ENCODE measurements at places on chromosomes 3 and 15.

DNA sequence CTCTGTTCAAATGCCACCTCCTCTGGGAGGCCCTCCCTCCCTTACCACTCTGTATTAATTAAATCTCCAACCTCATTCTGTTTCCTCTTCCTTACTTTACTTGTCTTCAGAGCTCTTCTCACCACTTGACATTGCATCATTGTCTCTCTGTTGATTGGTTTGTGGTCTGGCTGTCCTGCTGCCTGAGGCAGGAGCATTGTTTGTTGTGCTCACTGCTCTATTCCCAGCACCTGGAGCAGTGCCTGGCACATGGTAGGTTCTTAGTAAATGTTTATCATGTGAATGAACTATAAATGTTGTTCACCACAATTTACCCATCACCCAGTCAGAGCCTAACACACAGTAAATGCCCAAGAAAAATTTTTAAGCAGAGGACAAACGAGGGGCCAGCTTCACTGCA is 6.7 kb upstream of the BFSP2 start:
- DNase-seq: no peak

- DNase-seq: no peak
Observed at GRCh38 chr15:80739919-80740318, 39.3 kb upstream of the CEMIP start.

GRCh38 chr15:60966316-60966715 is 262.8 kb downstream of the RORA start:
- no peak for DNase-seq

DNA sequence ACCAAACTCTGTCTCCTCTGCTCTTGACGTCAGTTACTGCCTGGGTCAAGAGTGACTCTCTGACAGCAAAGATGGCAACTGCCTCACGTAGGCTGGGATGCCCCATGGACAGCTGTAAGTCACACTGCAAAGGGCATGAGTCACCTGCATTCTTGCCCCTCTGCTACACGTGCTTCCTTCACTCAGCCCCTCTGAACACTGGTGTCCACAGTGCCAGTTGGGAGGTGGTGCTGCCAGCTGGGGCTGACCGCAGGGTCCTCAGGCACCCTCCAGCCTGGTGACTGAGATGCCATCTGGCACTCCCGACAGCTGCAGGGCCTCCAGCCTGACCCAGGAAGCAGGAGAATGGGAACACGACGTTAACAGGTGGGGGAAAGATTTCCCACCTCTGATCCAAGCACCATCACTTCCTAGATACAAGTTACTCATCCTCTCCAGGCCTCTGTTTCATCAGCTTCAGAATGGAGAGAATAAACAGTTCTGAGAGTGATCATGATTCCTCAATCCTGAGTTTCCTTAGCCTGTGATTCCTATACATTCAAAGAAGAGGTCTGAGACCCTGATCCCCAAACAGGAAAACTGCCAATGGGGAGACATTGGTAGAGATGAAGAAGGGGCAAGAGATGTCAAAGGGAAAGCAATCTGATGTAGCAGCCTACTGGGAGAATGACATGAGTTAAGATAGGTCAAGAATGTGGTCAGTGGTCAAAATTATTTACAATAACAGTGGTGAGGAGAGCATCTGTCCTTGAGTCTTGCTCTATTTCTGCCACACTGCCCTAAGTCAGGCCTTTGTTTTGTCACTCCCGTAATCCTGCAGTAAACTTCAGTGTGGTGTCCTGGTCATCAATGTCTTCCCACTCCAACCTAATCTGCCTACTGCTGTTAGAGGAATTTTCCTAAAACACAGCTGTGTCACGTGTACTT is 86.1 kb upstream of the BCL6 start:
- DNase-seq: no peak

DNA sequence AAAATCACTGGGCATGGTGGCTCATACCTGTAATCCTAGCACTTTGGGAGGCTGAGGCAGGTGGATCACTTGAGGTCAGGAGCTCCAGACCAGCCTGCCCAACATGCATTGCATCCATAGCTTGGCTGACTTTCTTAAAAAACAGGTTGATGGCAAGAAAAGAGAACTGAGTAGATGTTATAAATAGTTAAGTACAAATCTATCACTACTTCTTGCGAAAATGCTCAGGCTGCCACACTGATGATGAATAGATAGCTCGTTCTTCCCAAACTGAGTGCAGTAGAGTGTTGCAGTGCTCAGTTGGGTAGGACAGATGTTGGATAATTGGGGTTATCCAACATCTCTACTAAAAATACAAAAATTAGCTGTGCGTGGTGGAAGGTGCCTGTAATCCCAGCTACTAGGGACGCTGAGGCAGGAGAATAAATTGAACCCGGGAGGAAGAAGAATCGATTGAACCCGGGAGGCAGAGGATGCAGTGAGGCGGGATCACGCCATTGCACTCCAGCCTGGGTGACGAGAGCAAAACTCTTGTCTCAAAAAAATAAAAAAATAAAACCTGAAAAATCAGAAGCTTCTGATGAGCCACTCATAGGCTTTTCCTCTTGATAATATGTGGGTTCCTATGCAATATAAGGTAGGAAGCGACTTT is 1.2 kb downstream of the BTLA start:
- no peak for DNase-seq

- no peak for DNase-seq
Observed at GRCh38 chr3:139770577-139770976, 92.8 kb upstream of the NMNAT3 start.

- DNase-seq: no peak
Observed at GRCh38 chr3:79019137-79019923, 748.5 kb downstream of the ROBO1 start.

- DNase-seq: no peak
Observed at GRCh38 chr15:36884936-36885635, 215.3 kb downstream of the MEIS2 start.
